ENCODE measurements at places on chromosomes 5 and 9.

DNA sequence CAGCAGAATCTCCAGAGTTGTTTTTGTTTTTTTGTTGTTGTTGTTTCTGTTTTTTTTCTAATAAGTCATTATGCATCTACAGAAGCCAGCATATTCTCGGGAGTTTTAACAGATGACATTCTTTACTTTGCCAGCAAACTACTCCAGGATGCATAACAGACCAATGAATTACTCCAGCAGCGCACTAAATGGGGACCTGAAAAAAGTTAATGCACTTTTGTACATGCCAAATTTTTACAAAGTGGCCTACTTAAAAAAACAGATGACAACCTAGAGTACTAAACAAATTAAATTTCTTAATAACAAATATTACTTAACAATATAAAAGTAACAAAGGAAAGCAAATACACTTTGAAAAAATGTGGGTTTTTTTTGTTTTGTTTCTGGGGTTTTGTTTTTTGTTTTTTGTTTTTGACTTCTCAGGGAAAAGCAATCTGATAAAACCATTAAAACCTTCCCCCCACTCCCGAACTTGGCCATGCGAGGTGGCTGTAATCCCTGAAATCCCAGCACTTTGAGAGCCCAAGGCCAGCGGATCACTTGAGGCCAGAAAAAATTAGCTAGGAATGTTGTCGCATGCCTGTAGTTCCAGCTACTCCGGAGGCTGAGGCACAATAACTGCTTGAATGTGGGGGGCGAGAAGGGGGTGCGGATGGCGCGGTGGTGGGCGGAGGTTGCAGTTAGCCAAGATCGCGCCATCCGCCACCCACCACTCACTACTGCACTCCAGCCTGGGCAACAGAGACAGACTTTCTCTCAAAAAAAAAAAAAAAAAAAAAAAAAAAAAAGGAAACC, 352.4 kb downstream of the CETN3 start:
- no peak for DNase-seq

- no peak for DNase-seq
Measured at GRCh38 chr9:130629443-130630070, 34.8 kb upstream of the PRDM12 start.

GRCh38 chr9:122016744-122017143, 76.4 kb downstream of the TTLL11 start:
- DNase-seq = no peak

- no peak for DNase-seq
Measured at GRCh38 chr5:89241186-89241585, 358.2 kb upstream of the MEF2C start.

DNA sequence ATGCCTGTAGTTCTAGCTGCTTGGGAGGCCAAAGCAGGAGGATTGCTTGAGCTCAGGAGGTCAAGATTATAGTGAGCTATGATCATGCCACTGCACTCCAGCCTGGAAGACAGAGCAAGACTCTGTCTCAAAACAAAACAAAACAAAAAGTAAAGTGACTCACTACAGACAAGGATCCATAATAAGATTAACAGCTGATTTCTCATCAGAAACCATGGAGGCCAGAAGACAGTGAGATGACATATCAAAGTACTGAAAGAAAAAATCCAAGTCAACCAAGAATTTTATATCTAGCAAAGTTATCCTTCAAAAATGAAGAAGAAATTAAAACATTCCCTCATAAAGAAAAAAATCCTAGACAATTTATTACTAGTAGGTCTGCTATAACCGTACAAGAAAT, 69.4 kb upstream of the ZBTB43 start:
- DNase-seq = no peak

GRCh38 chr5:151700296-151700695, 13.6 kb upstream of the SPARC start:
- DNase-seq = no peak

GRCh38 chr5:178287791-178288105, 55.1 kb upstream of the PHYKPL start:
- DNase-seq = no peak

DNA sequence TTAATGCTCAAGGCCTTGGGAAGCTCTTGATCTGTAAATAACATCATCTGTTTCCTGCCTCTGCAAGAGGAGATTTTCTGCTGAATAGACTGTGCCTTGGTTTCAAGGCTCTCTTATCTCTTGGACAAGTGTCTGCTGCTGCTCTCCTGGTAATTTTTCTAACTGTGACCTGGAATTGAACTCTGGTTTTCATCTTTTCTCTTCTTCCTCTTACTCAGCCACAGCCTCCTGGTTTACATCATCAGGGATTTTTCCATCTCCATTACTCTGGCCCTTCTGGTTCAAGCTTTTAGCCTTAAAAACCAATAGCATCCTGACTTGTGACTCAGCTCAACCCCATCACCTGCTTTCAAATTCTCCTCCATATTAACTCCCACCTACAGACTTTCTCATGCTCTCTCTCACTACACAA, 49.6 kb upstream of the ITGA1 start:
- no peak for DNase-seq

GRCh38 chr5:125011014-125011413, 264.6 kb upstream of the ZNF608 start:
- DNase-seq = no peak

- no peak for DNase-seq
Measured at GRCh38 chr5:75551471-75551870, 39.8 kb downstream of the POLK start.

- no peak for DNase-seq
Measured at GRCh38 chr9:3916984-3917383, 382.9 kb downstream of the GLIS3 start.

GRCh38 chr5:180122875-180123274, 51.3 kb upstream of the RNF130 start:
- no peak for DNase-seq

GRCh38 chr9:122336866-122337555, 33.8 kb upstream of the PTGS1 start:
- DNase-seq = no peak

GRCh38 chr9:38423973-38424843, at the start of gene IGFBPL1:
Gene IGFBPL1 (minus strand): TSS chr9:38424454. CDS start chr9:38424424, 30 bp downstream.
- peak; percentile 58 for DNase-seq

- DNase-seq = no peak
Measured at GRCh38 chr5:360257-361027, 38.9 kb downstream of the AHRR start.

- DNase-seq = no peak
Measured at GRCh38 chr5:98442448-98442847, 331.0 kb upstream of the RGMB start.

GRCh38 chr9:74803376-74804017, 84.2 kb downstream of the TRPM6 start:
- DNase-seq = no peak

DNA sequence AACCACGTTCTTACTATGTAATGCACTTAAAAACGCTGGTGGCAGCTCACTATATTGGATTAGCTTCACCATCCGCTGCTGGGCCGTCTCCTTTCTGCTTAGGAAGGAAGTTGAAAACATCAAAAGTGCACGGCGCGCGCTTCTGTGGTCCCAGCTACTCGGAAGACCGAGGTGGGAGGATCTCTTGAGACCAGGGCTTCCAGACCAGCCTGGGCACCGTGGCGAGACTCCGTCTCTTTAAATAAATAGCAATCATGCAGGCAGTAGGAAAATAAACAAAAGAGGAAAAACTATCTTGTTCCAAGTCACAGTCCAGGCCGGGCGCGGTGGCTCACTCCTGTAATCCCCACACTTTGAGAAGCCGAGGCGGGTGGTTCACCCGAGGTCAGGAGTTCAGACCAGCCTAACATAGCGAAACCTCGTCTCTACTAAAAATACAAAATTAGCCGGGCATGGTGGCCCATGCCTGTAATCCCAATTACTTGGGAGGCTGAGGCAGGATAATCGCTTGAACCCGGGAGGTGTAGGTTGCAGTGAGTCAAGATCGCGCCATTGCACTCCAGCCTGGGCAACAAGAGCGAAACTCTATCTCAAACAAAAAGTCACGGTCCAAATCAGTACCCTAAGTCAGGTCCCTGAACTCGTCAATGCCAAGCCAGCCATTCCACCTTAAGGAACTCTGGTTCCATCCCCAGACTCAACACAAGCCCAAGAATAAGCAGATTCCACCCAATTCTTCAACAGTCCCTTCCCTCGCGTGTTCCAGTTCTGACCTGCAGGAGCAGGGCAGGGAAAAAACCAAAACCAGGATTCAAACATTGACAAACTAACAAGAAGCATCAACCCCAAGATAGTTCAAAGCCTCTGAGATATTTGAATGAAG, 1.0 kb upstream of the GOLGA1 start:
- DNase-seq = peak; percentile 25

DNA sequence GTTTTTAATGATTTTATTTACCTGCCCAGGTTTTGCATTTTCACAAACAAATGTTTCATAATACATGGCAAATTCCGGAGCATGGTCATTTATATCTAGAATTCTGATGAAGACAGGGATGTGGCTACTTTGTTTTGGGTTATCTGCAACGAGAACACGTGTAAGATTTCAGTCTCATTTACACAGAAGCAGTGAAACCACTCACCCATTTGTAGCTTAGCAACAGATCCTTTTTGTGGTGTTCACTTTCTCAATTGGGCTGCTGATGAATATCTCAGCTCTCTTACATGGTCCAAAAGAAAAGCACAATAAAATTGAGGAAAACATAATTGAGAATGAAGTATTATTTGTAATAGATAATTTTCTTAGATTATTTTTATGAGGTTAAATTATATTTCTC, 148.6 kb downstream of the CDH9 start:
- DNase-seq = no peak

Measured in head of caudate nucleus (tissue), 42 donors.